A549 treated with RU486 at 1 μM for 4 hours (cell line): ENCODE measurements at places on chromosomes 1 and 21. TPM values are rescaled to one million over a fixed set of nuclear protein-coding genes. Genes with fewer than 3 reads are reported as not detected.

Gene TRPM2
- total RNA-seq: 5.2 to 10.6 TPM (median 8.9 TPM) in 5 replicates

Gene LMX1A
- not detected in 5 replicates for total RNA-seq

Gene NBPF6
- not detected in 5 replicates for total RNA-seq

Gene FAM110D
- total RNA-seq: 0.06 TPM in 1 of 5 replicates, not detected in the others

Gene SLAMF8
- not detected in 5 replicates for total RNA-seq

Gene MMEL1
- total RNA-seq: not detected in 5 replicates

Gene MIXL1
- total RNA-seq: 0.05 to 0.13 TPM in 2 of 5 replicates, not detected in the others

Gene TRIM46
- 1.1 to 2.2 TPM (median 1.4 TPM) in 5 replicates for total RNA-seq

Gene TSPEAR
- total RNA-seq: not detected in 5 replicates

Gene ZNF695
- total RNA-seq: 1.2 to 2.5 TPM (median 2.2 TPM) in 5 replicates

Gene ATP6V0B
- 89.1 to 158 TPM (median 137 TPM) in 5 replicates for total RNA-seq

Gene DISP3
- 0.15 to 0.26 TPM (median 0.16 TPM) in 4 of 5 replicates, not detected in the other for total RNA-seq

Gene EXTL1
- not detected in 5 replicates for total RNA-seq

Gene FLG2
- not detected in 5 replicates for total RNA-seq

Gene NUP210L
- total RNA-seq: not detected in 5 replicates

Gene DCST1
- not detected in 5 replicates for total RNA-seq

Gene PLPPR4
- 0.02 TPM in 1 of 5 replicates, not detected in the others for total RNA-seq

Gene CSF3R
- not detected in 5 replicates for total RNA-seq

Gene SRGAP2
- total RNA-seq: 15.0 to 28.4 TPM (median 24.9 TPM) in 5 replicates

Gene NIPAL3
- total RNA-seq: 5.1 to 7.9 TPM (median 6.5 TPM) in 5 replicates

Gene OPTC
- total RNA-seq: not detected in 5 replicates

Gene KRTAP19-1
- not detected in 5 replicates for total RNA-seq

Gene SV2A
- 0.06 to 0.19 TPM (median 0.13 TPM) in 5 replicates for total RNA-seq

Gene LPAR3
- total RNA-seq: 0.16 to 0.39 TPM (median 0.35 TPM) in 5 replicates

Gene OR2T2
- total RNA-seq: not detected in 5 replicates

Gene CFAP107
- not detected in 5 replicates for total RNA-seq
